ENCODE measurements at places on chromosomes 1 and 21.

DNA sequence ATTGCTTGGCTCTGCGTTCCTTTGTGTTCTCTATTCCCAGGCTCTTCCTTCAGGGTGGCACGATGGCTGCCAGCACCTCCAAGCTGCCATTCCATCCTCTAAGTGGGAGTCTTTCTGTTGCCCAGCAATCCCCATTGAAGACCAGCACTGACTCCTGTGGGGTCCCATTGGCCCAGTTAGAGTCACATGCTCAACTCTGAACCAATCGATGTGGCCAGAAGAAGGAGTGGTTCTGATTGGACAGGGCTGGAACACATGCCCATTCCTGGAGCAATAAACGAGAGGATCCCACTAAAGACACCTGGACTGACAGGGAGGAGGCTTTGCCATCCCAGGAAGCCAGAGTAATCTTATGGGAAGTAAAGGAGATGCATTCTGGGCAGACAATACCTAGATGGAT, 97.2 kb upstream of the IGSF21 start:
- no peak overlapping the region for H3K27ac ChIP-seq
- no peaks in the 10 kb centered on the region for H3K36me3 ChIP-seq
- H3K4me3 ChIP-seq, result no peak overlapping the region
- no peaks in the 10 kb centered on the region for H3K4me1 ChIP-seq

- H3K4me3 ChIP-seq, result peak overlapping the region; percentile 0
- H3K4me1 ChIP-seq, result peaks cover 32% of the 10 kb centered on the region
- H3K36me3 ChIP-seq, result peaks cover 7% of the 10 kb centered on the region
- H3K27ac ChIP-seq, result peak overlapping the region; percentile 16
- no peak for DNase-seq
Observed at GRCh38 chr1:167617153-167618147, 12.6 kb upstream of the RCSD1 start.

DNA sequence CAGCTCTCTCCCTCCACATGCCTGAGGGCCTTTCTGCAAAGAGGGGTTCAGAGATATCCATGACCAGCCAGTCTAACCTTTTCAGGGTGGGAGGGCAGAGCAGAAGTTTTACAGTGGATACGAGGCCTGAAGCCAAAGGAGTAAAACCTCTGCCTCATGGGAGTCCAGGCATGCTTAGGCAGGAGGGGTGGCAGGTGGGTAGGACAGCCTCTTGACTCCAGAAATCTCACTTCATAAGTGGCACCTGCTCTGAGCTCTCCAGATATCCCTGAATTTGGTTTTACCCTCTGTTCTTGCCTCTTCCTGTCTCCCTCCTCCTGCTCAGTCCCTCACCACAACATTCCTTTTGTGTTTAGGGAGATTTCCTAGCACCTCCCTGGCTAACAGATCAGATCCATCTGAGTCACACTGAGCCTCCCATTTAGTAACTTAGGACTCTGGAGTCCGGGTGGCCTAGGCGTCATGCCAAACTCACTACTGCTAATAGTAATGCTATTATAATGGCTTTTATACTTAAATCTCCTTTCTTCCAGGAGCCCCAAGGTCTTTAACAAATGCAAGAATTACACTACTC, 201.0 kb downstream of the HS2ST1 start:
- no peaks in the 10 kb centered on the region for H3K36me3 ChIP-seq
- peaks cover 30% of the 10 kb centered on the region for H3K4me1 ChIP-seq
- peak; percentile 82 for DNase-seq
- H3K4me3 ChIP-seq, result no peak overlapping the region

DNA sequence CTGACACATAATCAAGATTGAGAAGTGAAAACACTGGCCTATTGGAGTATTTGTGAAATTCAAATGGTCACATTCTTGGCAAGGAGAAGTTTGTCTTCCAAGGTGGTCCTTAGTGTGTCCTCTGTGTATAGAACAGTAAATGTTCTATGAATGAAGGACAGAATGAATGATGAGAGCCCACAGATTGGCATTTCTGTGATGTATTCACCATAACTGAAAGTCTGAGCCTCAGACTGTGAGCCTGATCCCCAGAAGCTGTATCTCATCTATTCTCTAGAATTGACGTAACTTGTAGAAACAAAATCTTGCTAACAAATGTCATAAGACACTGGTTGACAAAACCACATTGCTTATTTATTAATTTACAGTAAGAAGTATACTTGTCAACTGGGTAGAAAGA, 111.5 kb upstream of the ETV3 start:
- H3K4me3 ChIP-seq, result no peak overlapping the region
- no peaks in the 10 kb centered on the region for H3K4me1 ChIP-seq
- no peak for DNase-seq
- H3K36me3 ChIP-seq, result no peaks in the 10 kb centered on the region
- H3K27me3 ChIP-seq, result peaks cover 73% of the 10 kb centered on the region
- H3K27ac ChIP-seq, result no peak overlapping the region

DNA sequence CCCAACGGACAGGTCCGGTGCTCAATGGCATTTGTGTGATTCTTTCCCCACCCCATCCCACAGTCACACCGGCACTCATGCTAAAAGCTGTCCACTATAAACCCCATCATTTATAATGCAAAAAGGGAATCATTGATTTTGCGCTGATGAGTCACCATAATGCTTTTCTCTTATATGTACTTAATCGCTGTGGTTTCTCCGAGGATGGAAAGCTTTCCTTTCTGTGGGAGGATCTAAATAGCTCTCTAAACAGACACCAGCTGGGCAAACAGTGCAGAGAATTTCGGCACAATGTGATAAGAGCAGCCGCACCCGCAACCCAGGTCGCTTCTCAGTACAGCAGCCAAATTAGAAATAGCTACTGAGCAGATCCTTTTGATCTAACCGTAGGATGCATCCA, 85.6 kb downstream of the SETD4 start:
- no peak overlapping the region for H3K27ac ChIP-seq
- H3K4me1 ChIP-seq, result no peaks in the 10 kb centered on the region
- H3K4me3 ChIP-seq, result no peak overlapping the region
- peaks cover 11% of the 10 kb centered on the region for H3K27me3 ChIP-seq
- DNase-seq, result no peak

- no peaks in the 10 kb centered on the region for H3K4me1 ChIP-seq
- H3K27ac ChIP-seq, result no peak overlapping the region
- H3K36me3 ChIP-seq, result peaks cover 4% of the 10 kb centered on the region
- no peaks in the 10 kb centered on the region for H3K27me3 ChIP-seq
Observed at GRCh38 chr1:186985889-186986491, 157.2 kb downstream of the PLA2G4A start.

DNA sequence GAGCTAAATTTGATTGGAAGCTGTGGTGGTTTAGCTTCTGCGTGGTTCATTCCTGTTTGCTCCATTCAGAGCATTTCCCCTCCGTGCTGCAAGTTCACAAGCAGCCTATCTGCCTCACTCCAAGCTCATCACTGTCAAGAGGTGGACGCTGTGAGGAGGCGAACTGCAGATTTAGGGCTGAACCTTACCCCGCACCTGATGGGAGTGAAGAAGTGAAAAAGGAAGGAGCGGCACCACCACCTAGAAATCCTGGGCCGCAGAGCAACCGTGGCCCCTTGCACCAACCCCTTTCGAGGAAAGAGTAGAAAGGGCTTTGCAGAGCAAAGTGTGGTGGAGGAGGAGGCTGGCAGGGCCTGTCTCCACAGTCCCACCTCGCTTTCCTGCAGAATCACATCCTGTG, 117.4 kb downstream of the IER5 start:
- no peaks in the 10 kb centered on the region for H3K4me1 ChIP-seq
- no peak for DNase-seq
- no peak overlapping the region for H3K4me3 ChIP-seq
- no peak overlapping the region for H3K27ac ChIP-seq

- H3K4me1 ChIP-seq, result peaks cover 16% of the 10 kb centered on the region
- DNase-seq, result peak; percentile 97
- no peak overlapping the region for H3K27ac ChIP-seq
- no peak overlapping the region for H3K4me3 ChIP-seq
- H3K27me3 ChIP-seq, result peaks cover 100% of the 10 kb centered on the region
Observed at GRCh38 chr1:219324629-219325367, 151.1 kb downstream of the LYPLAL1 start.

DNA sequence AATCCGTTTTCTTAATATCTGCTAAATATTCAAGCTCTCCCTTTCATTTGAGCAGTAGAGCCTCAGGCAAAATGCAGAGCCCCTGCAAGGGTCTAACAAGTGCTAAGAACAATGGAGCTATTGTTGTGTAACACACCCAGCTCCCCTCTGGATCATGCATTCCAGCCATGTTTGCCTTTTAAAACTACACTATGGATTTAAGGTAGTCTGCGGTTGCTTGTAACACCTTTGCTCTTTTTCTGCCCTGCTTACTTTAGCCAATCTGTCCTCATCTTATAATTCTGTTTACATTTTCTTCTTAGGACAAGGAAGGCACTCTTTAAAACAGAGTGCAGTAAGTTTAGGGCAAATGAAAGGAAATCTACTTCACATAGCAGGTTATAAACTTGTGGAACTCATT, 60.0 kb upstream of the C1orf105 start:
- H3K4me3 ChIP-seq, result no peak overlapping the region
- peak overlapping the region; percentile 60 for H3K27ac ChIP-seq
- H3K4me1 ChIP-seq, result peaks cover 44% of the 10 kb centered on the region

GRCh38 chr1:215891266-215892057, 324.4 kb downstream of the KCTD3 start:
- H3K4me3 ChIP-seq, result no peak overlapping the region
- no peaks in the 10 kb centered on the region for H3K4me1 ChIP-seq
- H3K27me3 ChIP-seq, result peaks cover 93% of the 10 kb centered on the region

GRCh38 chr1:109487261-109487660, 3.6 kb downstream of the ATXN7L2 start:
- H3K4me1 ChIP-seq, result peaks cover 6% of the 10 kb centered on the region
- H3K27me3 ChIP-seq, result no peaks in the 10 kb centered on the region
- DNase-seq, result no peak
- peaks cover 16% of the 10 kb centered on the region for H3K36me3 ChIP-seq
- H3K27ac ChIP-seq, result no peak overlapping the region
- H3K4me3 ChIP-seq, result no peak overlapping the region

GRCh38 chr1:219467524-219467923, 145.4 kb downstream of the ZC3H11B start:
- DNase-seq, result no peak
- H3K4me1 ChIP-seq, result no peaks in the 10 kb centered on the region
- no peaks in the 10 kb centered on the region for H3K36me3 ChIP-seq
- H3K27me3 ChIP-seq, result peaks cover 85% of the 10 kb centered on the region
- no peak overlapping the region for H3K4me3 ChIP-seq

GRCh38 chr21:46188226-46189212, 4.3 kb upstream of the SPATC1L start:
- H3K4me1 ChIP-seq, result peaks cover 27% of the 10 kb centered on the region
- no peaks in the 10 kb centered on the region for H3K27me3 ChIP-seq
- peak overlapping the region; percentile 68 for H3K27ac ChIP-seq

GRCh38 chr1:168688644-168689326, 40.2 kb downstream of the DPT start:
- H3K36me3 ChIP-seq, result no peaks in the 10 kb centered on the region
- no peak overlapping the region for H3K4me3 ChIP-seq
- no peak overlapping the region for H3K27ac ChIP-seq
- H3K27me3 ChIP-seq, result no peaks in the 10 kb centered on the region
- H3K4me1 ChIP-seq, result peaks cover 11% of the 10 kb centered on the region

GRCh38 chr1:3620708-3621107, 4.1 kb upstream of the TPRG1L start:
- no peak for DNase-seq
- H3K27me3 ChIP-seq, result no peaks in the 10 kb centered on the region
- peaks cover 27% of the 10 kb centered on the region for H3K4me1 ChIP-seq
- H3K36me3 ChIP-seq, result peaks cover 6% of the 10 kb centered on the region
- no peak overlapping the region for H3K27ac ChIP-seq

- peaks cover 6% of the 10 kb centered on the region for H3K36me3 ChIP-seq
- no peak overlapping the region for H3K27ac ChIP-seq
- no peak overlapping the region for H3K4me3 ChIP-seq
- no peak for DNase-seq
Observed at GRCh38 chr21:42237577-42237976, 18.6 kb downstream of the ABCG1 start.

- H3K4me3 ChIP-seq, result no peak overlapping the region
- no peaks in the 10 kb centered on the region for H3K27me3 ChIP-seq
- H3K36me3 ChIP-seq, result peaks cover 8% of the 10 kb centered on the region
- peak; percentile 47 for DNase-seq
Observed at GRCh38 chr1:100188617-100189016, 10.6 kb upstream of the LRRC39 start.

DNA sequence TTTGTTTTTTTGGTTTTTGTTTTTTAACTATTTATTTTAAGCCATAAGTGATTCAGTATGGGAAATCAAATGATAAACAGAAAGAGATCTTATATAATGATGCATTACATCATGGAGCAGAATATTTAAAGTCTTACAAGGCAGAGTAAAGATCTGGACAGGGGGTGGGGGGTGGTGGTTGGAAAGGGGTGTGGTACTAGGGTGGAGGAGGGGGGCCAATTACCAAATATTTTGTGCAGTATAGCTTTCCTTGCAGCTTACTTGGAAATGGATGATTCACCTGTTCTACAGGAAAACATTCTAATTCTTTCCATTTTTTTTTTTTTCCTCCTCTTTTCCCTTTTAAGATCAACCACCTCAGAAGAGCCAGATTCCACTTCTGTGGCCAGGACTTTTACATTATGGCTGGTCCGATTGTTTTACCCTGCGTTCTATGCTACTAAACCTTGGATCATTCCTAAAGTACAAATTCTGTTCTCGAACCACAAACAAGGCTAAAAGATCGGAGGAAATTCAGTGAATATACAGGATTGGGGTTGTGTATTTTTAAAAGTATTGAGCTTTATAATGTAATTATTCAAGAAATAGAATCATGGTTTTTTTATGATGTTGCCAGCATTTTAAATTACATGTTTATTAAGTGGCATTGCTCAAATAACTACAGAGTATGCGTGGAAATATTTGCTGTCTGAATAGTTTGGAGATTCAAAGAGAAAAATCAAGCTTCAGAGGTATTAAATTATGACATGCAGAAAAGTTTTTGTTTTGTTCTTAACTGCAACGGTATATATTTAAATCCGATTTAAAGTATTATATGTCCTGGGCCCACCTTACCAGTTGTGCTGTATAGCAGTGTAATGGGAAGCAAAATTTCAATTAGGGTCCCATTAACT, 859.5 kb downstream of the USP25 start:
- no peaks in the 10 kb centered on the region for H3K27me3 ChIP-seq
- no peak overlapping the region for H3K4me3 ChIP-seq
- H3K27ac ChIP-seq, result no peak overlapping the region
- H3K4me1 ChIP-seq, result no peaks in the 10 kb centered on the region
- no peaks in the 10 kb centered on the region for H3K36me3 ChIP-seq

GRCh38 chr1:6222636-6223035, 13.1 kb downstream of the ICMT start:
- DNase-seq, result peak; percentile 43
- no peak overlapping the region for H3K27ac ChIP-seq
- peaks cover 9% of the 10 kb centered on the region for H3K4me1 ChIP-seq
- H3K36me3 ChIP-seq, result peaks cover 52% of the 10 kb centered on the region

- H3K4me1 ChIP-seq, result peaks cover 3% of the 10 kb centered on the region
- H3K36me3 ChIP-seq, result peaks cover 15% of the 10 kb centered on the region
- DNase-seq, result no peak
Observed at GRCh38 chr21:34135330-34135729, 62.0 kb downstream of the MRPS6 start.

GRCh38 chr1:94550800-94551241, 9.3 kb upstream of the F3 start:
- no peak for DNase-seq

- peaks cover 10% of the 10 kb centered on the region for H3K4me1 ChIP-seq
- H3K36me3 ChIP-seq, result peaks cover 28% of the 10 kb centered on the region
- H3K27ac ChIP-seq, result no peak overlapping the region
- DNase-seq, result no peak
- no peak overlapping the region for H3K4me3 ChIP-seq
Observed at GRCh38 chr1:9595156-9595967, 6.7 kb downstream of the TMEM201 start.

GRCh38 chr1:10271090-10271489, 60.7 kb downstream of the KIF1B start:
- no peaks in the 10 kb centered on the region for H3K27me3 ChIP-seq
- no peaks in the 10 kb centered on the region for H3K4me1 ChIP-seq
- H3K27ac ChIP-seq, result peak overlapping the region; percentile 38
- H3K4me3 ChIP-seq, result no peak overlapping the region
- H3K36me3 ChIP-seq, result peaks cover 65% of the 10 kb centered on the region
